A549 treated with Hydrocortisone at 1 μM for 4 hours (cell line): ENCODE measurements at places on chromosomes 5 and 9. TPM values are rescaled to one million over a fixed set of nuclear protein-coding genes. Genes with fewer than 3 reads are reported as not detected.

The SLC27A6 gene
- total RNA-seq: 0.06 TPM in 2 of 5 replicates, not detected in the others

The LVRN gene
- total RNA-seq: 0.05 to 0.07 TPM (median 0.06 TPM) in 3 of 5 replicates, not detected in the others

The PNPLA7 gene
- 0.54 to 0.80 TPM (median 0.71 TPM) in 5 replicates for total RNA-seq

The GABRA6 gene
- total RNA-seq: not detected in 5 replicates

The APBA1 gene
- 0.09 to 0.56 TPM (median 0.12 TPM) in 5 replicates for total RNA-seq

The SLC23A1 gene
- total RNA-seq: 0.97 to 1.6 TPM (median 1.5 TPM) in 5 replicates

The SNCAIP gene
- 0.03 to 0.05 TPM in 2 of 5 replicates, not detected in the others for total RNA-seq

The SAXO1 gene
- total RNA-seq: not detected in 5 replicates

The CTNND2 gene
- total RNA-seq: not detected in 5 replicates

The MARCOL gene
- total RNA-seq: not detected in 5 replicates

The TTC23L gene
- 0.03 to 0.21 TPM (median 0.12 TPM) in 5 replicates for total RNA-seq

The SH2D3C gene
- total RNA-seq: 0.09 to 0.24 TPM (median 0.12 TPM) in 3 of 5 replicates, not detected in the others

The LTC4S gene
- total RNA-seq: 0.31 TPM in 1 of 5 replicates, not detected in the others

The ZNF658 gene
- 1.7 to 2.2 TPM (median 1.9 TPM) in 5 replicates for total RNA-seq

The PPP2R2B gene
- 0.03 to 0.11 TPM (median 0.06 TPM) in 5 replicates for total RNA-seq

The TAF1L gene
- 0.01 TPM in 1 of 5 replicates, not detected in the others for total RNA-seq

The CDC25C gene
- total RNA-seq: 8.8 to 11.3 TPM (median 9.4 TPM) in 5 replicates

The SEC61B gene
- 256 to 352 TPM (median 317 TPM) in 5 replicates for total RNA-seq

The PCDHB9 gene
- 0.03 TPM in 1 of 5 replicates, not detected in the others for total RNA-seq

The PLPP7 gene
- 0.06 TPM in 1 of 5 replicates, not detected in the others for total RNA-seq
